ENCODE measurements at places on chromosomes 12 and 14.
A peak's percentile ranks its signal among the peaks of the same experiment; 100 is the strongest.

DNA sequence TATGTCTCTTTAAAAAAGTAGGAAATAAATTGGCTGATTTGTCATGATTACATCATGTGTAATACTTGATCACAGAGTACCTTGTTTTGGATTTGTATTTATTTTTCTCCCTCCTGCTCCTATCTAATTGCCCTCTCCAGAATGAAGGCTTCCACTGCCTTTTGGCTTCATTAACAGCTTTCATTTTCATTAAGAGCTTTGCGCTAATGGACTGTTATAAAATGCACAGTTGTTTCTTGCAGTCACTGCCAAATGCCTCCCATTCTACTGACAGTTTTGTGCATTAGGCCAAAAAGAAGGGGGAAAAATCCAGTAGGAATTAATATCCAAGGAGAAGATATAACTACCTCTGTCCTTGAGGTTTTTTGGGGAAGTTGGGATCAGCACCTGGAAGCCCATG lies 159.2 kb downstream of the NRXN3 start:
- DNase-seq, result no peak

- no peak for DNase-seq
Observed at GRCh38 chr14:72111911-72112310, 179.7 kb downstream of the RGS6 start.

DNA sequence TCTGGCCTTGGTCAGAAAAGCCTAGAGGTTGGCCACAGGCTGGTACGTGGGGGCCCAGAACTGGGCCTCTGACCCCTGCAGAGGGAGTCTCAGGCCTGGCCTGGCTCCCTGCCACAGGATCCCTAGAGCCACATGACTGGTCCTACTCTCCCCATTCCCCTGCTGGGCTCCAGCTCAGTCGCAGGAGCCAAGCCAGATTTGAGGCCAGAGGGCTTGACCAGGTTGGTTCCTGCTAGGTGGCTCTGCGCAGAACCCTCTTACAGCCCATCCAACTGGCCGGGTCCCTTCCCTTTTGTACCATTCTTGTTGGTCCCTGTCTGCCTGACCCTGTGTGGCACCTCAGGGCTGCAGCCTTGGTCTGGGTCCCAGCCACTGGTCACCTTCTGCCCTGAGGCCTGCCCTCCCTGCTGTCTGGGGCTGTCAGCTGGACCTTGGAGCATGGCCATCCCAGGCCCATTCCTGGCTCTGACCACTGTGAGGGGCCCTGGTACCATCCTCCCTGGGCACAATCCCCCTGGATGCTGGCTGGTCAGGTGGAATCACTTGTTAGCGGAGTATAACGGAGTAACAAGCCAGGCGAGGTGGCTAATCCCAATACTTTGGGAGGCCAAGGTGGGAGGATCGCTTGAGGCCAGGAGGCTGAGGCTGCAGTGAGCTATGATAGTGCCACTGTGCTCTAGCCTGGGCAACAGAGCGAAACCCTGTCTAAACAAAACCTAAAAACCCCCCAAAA lies 22.9 kb upstream of the PPP1R13B start:
- no peak for DNase-seq

GRCh38 chr12:12384571-12385340 lies 27.9 kb downstream of the BORCS5 start:
- DNase-seq, result peak; percentile 4

GRCh38 chr14:23209651-23210423 lies 26.4 kb upstream of the SLC7A8 start:
- DNase-seq, result no peak

- no peak for DNase-seq
Observed at GRCh38 chr12:124384299-124384894, 89.5 kb downstream of the RFLNA start.

DNA sequence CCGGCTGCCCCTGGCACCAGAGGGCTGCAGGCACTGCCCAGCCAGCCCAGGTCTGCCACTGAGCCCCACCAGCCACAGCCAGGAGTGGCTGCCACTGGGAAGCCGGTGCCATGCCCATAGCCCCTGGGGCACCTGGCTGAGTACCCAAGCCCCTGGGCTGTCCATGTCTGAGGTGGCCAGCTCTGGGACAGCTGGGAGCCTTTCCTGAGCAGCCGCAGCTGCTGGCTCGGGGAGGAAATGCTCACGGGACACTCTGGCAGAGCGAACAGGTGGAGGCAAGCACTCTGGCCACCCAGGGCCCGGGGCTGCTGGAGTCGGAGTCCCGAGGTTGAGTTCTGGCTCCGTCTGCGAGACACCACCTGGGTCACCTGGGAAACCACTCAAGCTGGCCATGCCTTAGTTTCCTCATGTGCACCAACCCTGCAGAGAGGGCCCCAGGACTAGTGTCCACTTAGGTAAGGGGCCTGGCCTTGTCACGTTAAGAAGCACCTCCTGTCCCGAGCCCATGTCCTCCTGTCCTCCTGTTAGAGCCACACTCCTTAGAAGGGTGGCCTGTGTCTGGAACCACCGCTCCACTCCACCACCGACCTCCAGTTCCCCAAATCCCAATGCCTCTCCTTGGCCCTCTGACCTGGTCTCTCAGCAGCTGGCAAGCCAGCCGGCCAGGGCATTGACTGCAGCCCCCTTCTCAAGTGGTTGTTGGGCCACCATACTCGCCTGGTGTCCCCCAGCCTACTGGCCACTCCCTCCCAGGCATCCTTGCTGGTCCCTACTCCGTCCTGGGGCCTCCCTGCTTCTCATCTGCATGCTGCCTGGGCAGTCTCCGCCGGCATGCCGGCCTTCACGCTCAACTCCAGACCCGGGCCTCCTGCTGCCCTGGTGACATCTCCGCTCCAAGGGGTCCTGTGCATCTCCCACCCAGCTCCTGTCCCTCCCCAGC lies 45.3 kb downstream of the BEGAIN start:
- no peak for DNase-seq

DNA sequence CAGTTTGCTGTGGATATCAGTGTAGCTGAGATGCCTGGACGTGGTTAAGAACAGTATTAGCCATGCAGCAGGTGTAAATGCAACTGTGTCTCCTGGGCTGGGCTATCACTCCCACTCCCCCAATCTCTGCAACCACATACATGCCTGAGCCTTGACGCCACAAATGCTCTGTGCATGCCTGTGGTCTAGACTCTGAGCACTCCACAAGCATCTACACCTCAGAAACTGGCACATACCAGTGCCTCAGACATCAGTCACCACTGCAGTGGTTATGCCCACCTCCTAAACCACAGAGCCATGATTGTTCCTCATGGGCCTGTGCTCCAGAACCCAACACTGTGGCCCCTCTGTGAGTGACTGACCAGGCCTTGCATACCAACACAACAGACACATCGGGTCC lies 226.8 kb upstream of the ALG10 start:
- no peak for DNase-seq

DNA sequence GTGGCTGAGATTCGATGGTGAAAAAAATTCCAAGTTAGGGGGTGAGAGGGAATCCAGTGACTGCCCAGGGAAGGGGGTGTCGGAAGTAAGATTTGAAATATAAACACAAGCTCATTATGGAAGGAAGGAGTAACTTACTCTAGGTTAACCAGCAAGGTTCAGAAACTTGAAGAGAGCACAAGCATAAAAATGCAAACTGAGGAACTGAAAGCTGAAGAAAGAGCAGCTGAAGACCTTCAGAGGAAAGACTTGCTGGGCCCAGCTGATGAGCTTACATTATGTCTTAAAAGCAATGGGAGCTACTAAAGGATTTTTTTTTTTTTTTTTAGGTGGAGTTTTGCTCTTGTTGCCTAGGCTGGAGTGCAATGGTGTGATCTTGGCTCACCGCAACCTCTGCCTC lies 189.7 kb upstream of the GRIN2B start:
- DNase-seq, result no peak

- DNase-seq, result no peak
Observed at GRCh38 chr12:53808023-53808705, 56.4 kb upstream of the CISTR start.

- DNase-seq, result no peak
Observed at GRCh38 chr12:73486256-73486655, 1051.4 kb upstream of the ATXN7L3B start.

DNA sequence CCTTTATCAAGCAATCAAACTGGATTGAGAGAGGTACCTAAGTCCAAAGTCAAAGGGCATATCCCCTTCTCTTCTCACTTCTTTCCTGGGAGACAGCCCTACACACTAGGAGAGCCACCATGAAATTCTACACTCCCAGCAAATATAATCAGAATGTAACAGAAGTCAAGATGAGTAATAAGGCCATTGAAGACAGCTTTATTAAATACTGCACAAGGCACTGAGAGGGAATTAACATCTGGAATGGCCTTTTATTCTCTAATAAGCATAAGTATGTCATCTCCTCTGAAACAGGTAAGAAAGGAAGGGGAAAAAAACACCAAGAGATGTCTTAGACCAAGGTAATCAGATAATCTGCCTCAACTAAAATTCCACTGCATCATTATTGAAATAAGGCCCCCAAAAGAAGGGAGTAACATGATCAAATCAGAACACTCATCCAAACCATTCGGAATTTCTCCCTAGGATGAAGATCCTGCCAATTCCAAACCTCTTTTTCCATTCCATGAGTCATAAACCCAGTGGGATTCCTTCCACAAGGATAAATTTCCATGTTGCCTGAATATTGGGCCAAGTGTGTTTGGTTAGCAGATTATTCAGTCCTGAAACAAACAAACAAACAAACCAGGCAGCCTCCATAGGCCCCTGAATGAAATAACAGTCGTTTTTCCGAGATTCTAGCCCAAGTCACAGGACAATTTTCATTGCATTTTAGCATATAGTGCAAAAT lies 19.9 kb downstream of the SLC35F4 start:
- DNase-seq, result no peak

DNA sequence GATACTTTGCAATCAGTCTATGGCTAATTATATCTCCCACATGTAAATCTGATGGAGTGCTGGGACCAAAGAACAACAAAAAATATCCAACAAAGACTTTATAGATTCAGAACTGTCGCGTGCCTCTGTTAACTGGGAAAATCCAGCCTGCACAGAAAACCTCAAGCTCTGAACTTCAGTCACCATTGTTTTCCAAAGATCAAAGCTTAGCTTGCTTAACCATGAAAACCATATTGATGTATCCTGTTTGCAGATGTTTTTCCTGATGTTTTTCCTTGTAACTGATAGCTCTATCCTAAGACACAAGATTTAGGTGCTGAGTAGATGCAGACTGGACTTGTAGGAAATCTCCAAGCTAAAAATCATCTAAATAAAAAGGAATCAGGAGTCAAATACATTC lies 163.7 kb downstream of the GXYLT1 start:
- no peak for DNase-seq

DNA sequence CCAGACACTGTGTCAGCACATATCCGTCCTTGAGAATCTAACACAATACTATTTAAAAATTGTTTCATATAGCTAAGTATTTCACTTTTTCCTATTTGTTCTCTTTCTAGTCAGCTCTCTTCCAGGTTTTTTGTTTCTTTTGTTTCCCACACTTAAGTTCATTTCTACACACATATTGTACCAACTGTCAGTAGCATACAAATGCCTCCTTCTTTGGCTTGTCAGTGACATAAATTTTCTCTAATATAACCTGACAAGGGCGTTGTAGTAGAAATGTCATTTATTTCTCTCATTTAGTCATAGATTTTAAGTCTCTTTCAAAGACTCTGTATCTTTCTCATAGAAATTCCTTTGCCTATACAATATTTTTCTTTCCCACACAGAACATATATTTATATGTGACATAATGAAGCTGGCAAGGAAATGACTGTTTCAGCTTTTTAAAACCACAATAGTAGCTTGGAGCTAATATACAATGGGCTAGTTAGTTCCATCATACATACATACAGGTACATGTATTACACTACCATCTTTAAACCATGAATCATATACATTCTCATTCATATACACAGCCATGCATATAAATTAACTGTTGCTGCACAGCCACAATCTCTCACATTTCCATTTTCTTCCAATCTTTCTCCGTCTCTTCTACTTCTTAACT lies 42.3 kb upstream of the EPS8 start:
- DNase-seq, result no peak

DNA sequence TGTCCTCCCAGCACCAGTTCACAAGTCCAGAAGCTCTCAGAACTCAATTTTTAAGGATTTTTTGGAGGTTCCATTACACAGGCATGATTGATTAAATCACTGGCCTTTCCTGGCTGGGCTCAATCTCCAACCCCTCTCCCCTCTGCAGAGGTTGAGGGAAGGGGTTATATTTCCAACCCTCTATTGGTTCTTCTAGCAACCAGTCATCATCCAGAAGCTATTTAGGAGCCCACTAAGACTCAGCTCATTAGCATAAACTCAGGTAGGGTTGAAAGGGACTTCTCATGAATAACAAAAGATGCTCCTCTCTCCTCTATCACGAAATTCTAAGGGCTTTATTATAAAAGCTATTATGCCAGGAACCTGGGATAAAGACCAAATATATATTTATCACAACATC lies 41.5 kb downstream of the SPPL3 start:
- DNase-seq, result no peak

GRCh38 chr12:29415111-29415510 lies 34.1 kb upstream of the ERGIC2 start:
- no peak for DNase-seq

GRCh38 chr14:69241577-69241976 lies 18.4 kb upstream of the GALNT16 start:
- no peak for DNase-seq

DNA sequence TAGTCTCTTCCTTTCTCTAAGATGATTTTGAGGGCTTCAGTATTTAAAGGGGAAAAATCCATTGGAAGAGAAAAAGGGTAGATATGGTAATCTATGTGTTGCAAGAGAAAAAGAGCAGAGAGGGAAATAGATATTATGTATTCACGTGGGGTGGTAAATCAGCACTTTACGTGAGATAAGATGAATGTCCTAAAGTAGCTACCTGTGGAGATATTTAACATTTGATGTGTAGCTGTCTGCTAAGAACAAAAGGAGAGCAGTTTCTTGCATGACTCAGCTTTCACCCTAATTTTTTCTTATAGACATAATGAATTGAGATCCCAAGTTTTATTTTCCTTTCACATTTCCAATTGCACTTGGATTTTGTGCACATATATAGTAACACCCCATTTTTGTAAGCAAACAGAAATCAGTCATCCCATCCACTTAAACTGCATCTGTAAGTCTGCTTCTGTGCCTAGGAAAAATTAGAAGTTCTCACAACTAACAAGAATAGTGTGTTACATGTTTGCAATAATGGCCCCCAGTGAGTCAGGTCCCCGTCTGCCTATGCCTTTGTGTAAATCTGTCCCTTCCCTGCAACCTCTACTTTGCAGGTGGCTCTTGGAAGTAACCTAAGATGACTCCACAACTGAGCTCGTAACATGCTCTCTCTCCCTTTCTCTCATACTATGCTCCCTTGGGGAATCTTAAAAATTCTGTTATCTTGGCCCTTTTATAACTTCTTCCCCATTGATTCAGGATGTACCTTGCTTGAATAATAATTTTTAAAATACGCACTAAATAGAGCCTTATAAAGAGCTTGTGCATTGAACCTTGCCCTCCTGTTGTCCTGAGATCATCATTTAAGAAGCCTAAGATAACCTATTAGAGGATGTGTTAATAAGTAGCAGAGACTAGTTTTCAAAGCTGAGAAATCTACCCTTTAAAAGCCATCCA lies 3.7 kb downstream of the TMTC3 start:
- DNase-seq, result no peak

GRCh38 chr14:82710267-82710841 lies 1176.7 kb upstream of the SEL1L start:
- no peak for DNase-seq

Measured in stimulated activated CD8-positive, alpha-beta memory T cell treated with anti-CD3 and anti-CD28 coated beads, Interleukin-15, amount 100 ng/mL, for 4 hours (primary cell).